Psoas muscle (tissue), 8 donors: ENCODE measurements at places on chromosomes 5 and 9. TPM values are rescaled to one million over a fixed set of nuclear protein-coding genes. Genes with fewer than 3 reads are reported as not detected.

DNA sequence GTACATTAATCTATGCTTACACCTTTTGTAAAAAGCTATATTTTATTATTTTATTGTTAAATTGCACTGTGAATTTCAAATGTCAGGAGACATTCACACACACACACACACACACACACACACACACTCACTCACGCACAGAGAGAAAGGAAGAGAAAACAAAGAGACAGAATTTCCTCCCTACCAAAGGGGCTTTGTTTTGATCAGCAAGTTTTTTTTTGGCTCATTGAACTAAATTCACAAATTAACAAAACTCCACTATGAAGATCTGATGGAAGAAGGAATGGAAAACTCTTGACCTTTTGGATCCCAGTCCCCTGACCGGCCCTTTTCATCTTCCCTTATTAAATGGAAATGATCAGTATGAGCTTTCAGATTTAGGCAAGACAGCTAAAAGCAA lies 161.2 kb downstream of the PDE4D start:
- H3K4me1 ChIP-seq, result no peaks in the 10 kb centered on the region
- H3K4me3 ChIP-seq, result no peak overlapping the region
- no peaks in the 10 kb centered on the region for H3K27me3 ChIP-seq
- no peaks in the 10 kb centered on the region for H3K36me3 ChIP-seq

GRCh38 chr9:78745331-78745730 lies 448.4 kb downstream of the PSAT1 start:
- H3K4me1 ChIP-seq, result no peaks in the 10 kb centered on the region
- no peaks in the 10 kb centered on the region for H3K27me3 ChIP-seq
- no peak overlapping the region for H3K27ac ChIP-seq
- DNase-seq, result no peak

DNA sequence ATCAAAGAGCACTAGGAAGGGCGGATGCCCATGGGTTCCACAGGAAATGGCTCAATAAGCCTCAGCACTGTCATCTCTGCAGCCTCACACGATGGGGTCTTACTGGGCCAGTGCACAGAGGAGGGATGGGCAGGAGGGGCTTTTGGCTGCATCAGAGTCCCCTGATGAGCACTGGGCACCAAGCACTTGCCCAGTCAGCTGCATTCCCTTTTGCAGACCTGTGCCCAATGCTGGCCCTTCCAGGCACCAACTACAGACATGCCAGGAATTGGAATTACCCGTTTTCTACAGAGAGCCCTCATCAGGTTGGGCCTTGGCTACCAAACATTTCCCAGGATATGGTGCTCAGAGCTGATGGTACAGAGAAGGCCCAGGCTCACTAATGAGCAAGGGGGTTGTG lies 182.5 kb downstream of the HSPA4 start:
- H3K36me3 ChIP-seq, result no peaks in the 10 kb centered on the region
- H3K4me1 ChIP-seq, result no peaks in the 10 kb centered on the region
- no peak overlapping the region for H3K4me3 ChIP-seq

GRCh38 chr5:136251502-136252169 lies 58.7 kb upstream of the SMIM32 start:
- H3K4me1 ChIP-seq, result no peaks in the 10 kb centered on the region
- H3K27ac ChIP-seq, result no peak overlapping the region
- H3K27me3 ChIP-seq, result no peaks in the 10 kb centered on the region
- no peak overlapping the region for H3K4me3 ChIP-seq
- DNase-seq, result no peak
- no peaks in the 10 kb centered on the region for H3K36me3 ChIP-seq

DNA sequence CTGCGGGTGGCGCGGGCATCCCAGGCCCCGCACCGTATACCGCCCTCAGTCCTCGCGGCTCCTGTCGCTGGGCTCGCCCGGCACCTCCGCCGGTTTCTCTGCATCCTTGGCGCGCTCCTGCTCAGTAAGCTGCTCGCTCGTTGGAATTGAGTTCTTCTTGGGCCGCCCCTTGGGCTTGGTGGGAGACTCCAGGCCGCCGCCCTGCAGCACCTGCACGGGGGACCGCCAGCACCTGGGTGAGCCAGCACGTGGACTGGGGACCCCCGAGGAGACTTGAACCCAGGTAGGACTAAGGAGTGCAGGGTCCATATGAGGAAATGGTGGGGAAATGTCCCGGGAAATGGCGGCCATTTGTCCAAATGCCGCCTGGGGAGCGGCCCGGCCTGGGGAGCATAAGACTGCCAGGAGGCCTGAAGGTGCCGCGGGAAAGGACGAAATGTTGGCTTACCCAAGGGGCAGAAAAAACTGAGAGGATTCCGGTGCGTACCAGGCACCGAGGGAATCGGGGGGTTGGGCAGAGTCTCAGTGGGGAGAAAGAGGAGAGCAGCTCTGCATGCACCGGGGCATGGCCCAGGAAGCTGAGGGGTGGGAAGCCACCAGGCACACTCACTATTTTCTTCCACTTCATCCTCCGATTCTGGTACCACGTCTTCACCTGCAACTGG lies 2.9 kb downstream of the BARX1 start:
- DNase-seq, result no peak
- peaks cover 93% of the 10 kb centered on the region for H3K27me3 ChIP-seq
- peaks cover 26% of the 10 kb centered on the region for H3K4me1 ChIP-seq

- no peaks in the 10 kb centered on the region for H3K27me3 ChIP-seq
- peaks cover 8% of the 10 kb centered on the region for H3K36me3 ChIP-seq
- DNase-seq, result peak; percentile 68
- peaks cover 9% of the 10 kb centered on the region for H3K4me1 ChIP-seq
Measured at GRCh38 chr5:136192526-136193321, at the start of gene SMIM32. Gene SMIM32, minus strand, starts transcription at chr5:136193162. Its CDS starts 638 bp downstream, at chr5:136192524.

DNA sequence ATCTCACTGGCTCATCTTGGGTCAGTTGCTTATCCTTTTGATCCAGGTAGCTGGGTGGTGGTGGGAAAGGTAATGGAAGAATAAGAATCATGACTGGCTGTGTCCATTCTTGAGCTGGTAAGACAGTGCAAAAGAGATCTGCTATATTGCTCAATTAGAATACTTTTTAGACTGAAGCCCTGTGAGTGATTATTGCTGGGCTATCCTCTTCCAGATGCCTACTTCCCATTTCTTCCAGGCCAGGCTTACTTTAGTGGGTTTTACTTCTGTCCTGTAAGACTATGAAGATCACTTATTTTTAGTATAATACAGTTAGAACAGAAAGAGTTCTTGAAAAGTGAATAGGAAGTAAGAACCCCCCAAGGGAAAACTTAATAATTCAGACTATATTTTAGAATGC lies 7.2 kb downstream of the MARCHF6 start:
- H3K4me3 ChIP-seq, result no peak overlapping the region
- DNase-seq, result no peak
- no peaks in the 10 kb centered on the region for H3K36me3 ChIP-seq
- H3K27ac ChIP-seq, result peak overlapping the region; percentile 19

DNA sequence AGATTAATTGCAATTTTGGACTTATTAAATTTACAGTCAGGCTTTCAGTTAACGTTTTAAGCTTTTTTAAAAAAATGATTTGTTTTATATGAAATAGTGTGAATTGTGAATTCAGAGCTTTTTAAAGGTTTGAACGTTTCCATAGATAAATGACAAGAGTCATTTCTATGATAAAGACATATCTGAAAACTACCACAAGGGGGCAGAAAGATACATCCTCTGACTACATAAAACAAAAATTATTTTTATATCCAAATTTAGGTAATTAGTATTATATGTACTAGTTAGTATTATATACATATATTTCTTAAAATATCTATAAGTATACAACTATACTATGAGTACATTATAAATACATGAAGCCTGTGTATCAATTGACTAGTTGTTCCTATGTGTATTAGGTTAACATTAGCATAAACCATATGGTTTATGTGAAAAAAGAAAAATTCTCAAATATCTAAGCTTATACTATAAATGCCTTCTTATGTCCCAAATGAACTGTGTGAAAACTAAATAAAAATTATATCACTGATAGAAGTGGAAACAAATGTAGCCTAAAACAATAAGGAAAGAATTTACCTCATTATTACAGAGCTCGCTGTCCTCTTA lies 155.2 kb downstream of the MEF2C start:
- no peak overlapping the region for H3K27ac ChIP-seq
- peaks cover 26% of the 10 kb centered on the region for H3K4me1 ChIP-seq
- H3K4me3 ChIP-seq, result no peak overlapping the region
- no peak for DNase-seq
- peaks cover 4% of the 10 kb centered on the region for H3K36me3 ChIP-seq

DNA sequence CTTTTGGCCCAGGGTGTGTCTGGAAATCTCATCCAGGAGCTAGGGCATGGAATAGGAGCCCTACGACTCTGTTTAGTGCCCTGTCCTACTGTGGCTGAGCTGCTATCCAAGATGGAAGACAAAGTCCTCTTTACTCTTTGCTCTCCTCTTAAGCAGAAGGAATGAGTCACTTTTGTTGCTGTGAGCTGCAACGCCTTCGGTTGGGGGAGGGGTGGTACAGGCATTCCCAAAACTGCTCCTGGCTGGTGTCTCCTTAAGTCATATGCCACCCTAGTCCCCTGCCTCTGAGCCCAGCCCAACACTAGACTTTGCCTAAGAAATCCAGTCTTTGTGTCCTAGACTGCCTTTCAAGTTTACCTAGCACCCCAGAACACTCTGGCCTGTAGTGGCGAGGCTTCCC lies 99.9 kb downstream of the PRR16 start:
- no peak for DNase-seq
- H3K27ac ChIP-seq, result no peak overlapping the region
- no peaks in the 10 kb centered on the region for H3K27me3 ChIP-seq
- H3K36me3 ChIP-seq, result no peaks in the 10 kb centered on the region

GRCh38 chr5:62569470-62569869 lies 9.1 kb upstream of the LRRC70 start:
- no peak for DNase-seq
- no peak overlapping the region for H3K4me3 ChIP-seq

DNA sequence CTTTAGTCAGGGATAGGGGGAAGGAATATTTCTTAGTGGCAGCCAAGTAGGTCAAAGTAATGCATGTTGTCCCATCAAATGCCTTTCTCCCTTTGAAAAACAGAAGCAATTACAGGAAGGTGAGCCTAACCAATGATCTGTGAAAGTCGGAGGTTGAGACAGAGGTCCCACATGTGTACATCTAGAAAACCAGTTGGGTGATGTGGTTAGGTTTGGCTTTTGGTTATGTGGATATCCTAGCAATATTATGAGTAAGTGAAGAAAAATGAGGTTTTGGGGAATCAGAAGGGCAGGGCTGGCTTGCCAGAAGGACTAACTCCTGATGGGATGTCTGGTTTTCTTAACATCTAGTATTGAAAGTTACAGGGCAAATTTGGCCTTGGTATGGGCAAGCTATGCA lies 63.4 kb upstream of the PALM2AKAP2 start:
- H3K27ac ChIP-seq, result no peak overlapping the region
- H3K36me3 ChIP-seq, result no peaks in the 10 kb centered on the region
- no peak for DNase-seq
- H3K4me3 ChIP-seq, result no peak overlapping the region
- no peaks in the 10 kb centered on the region for H3K4me1 ChIP-seq

DNA sequence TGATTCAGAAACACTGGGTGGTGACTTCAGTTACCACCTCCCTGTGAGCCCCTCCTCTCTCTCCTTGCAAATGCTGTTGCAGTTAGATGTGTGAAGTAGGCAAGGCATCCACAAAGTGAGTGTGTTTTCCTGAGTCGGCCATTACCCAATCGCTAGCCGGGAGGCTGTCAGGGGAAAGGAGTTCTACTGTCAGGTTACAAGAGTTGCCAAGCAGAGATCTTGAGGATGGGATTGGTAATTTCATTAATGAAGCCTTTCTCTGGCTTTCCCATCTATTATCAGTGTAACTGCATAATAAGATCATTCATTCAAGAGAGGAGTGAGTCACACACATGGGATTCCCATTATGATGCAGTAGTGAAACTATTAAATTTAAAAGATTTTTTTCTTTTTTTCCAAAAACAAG lies 106.9 kb downstream of the GLDC start:
- H3K27ac ChIP-seq, result no peak overlapping the region
- DNase-seq, result no peak
- H3K4me1 ChIP-seq, result no peaks in the 10 kb centered on the region
- H3K36me3 ChIP-seq, result no peaks in the 10 kb centered on the region
- H3K4me3 ChIP-seq, result no peak overlapping the region

DNA sequence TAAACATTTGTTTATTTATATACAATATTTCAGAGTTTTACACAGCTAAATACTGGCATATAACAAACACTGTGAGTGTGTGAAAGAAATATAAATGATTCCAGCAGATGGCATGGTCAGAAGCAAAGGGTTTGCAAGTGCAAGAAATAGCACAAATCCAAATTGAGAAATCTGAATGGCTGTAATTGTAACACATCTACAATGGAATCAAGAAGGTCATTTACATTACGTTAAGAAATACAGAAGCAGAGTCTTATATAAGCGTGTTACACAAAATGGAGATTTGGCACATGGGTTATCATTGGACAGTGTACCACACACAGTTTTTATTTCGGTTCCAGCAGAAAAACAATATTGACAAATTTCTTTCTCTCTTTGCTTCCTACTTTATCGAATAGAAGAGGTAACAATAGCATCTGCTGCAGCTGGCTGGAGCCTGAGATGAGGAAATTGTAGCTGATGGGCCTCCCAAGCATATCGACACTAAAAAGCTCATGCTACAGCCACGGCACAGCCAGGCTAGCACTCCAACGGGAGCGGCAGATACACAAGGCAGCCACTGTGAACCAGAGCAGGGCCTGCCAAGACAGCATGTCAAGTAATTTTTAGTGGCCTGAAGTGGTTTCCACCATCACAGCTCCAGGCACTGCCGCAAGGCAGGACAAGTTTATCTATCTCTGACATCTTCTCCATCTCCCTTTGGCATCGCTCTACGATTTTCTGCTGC lies 564.6 kb upstream of the DMAC1 start:
- H3K27me3 ChIP-seq, result no peaks in the 10 kb centered on the region
- H3K4me3 ChIP-seq, result no peak overlapping the region
- no peak for DNase-seq
- H3K36me3 ChIP-seq, result no peaks in the 10 kb centered on the region

DNA sequence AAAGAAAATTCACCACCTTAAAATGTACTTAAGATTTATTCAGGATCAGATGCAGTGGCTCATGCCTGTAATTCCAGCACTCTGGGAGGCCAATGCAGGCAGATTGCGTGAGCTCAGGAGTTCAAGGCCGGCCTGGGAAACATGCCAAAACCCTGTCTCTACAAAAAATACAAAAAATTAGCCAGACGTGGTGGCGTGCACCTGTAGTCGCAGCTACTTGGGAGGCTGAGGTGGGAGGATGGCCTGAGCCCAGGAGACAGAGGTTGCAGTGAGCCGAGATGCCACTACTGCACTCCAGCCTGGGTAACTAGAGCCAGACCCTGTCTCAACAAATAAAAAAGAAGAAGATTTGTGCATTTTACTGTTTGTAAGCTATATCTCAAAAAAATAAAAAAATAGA lies 34.7 kb upstream of the GFPT2 start:
- no peaks in the 10 kb centered on the region for H3K36me3 ChIP-seq
- H3K27me3 ChIP-seq, result peaks cover 1% of the 10 kb centered on the region
- H3K4me3 ChIP-seq, result no peak overlapping the region
- no peaks in the 10 kb centered on the region for H3K4me1 ChIP-seq
- no peak for DNase-seq

The ERMP1 gene
- polyA plus RNA-seq, result 3.1 TPM

The DEPDC1B gene
- 0.06 TPM for polyA plus RNA-seq

The CD74 gene
- polyA plus RNA-seq, result 66.5 TPM

The ARHGEF39 gene
- 0.20 TPM for polyA plus RNA-seq

The ADGRD2 gene
- not detected for polyA plus RNA-seq
